ENCODE measurements at places on chromosomes 3 and 15.

GRCh38 chr3:122253581-122253980 is 70.1 kb downstream of the CASR start:
- no peak for DNase-seq

GRCh38 chr3:135090020-135090717 is 295.1 kb downstream of the EPHB1 start:
- no peak for DNase-seq

GRCh38 chr15:57662802-57663201 is 43.7 kb upstream of the POLR2M start:
- DNase-seq = no peak

DNA sequence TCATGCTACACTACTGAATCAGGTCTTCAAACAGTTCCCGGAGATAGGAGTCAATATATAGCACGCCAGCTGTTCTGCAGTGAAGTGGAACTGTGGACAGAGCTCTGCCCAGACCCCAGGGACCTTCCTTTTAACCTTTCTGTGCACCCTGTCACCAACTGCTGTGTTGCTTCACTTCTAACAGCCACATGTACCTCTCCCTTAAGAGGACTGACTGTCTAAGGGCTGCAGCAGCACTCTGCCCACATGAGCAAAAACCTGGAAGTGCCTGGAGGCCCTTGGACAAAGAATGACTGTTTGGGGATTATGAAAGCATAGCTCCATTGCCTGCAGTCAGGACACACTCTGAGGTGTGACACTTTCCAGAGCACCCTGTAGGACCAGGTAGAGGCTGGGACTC is 88.3 kb upstream of the CTNNB1 start:
- DNase-seq = no peak

- DNase-seq = no peak
Observed at GRCh38 chr15:95298729-95299128, 1031.8 kb upstream of the NR2F2 start.

DNA sequence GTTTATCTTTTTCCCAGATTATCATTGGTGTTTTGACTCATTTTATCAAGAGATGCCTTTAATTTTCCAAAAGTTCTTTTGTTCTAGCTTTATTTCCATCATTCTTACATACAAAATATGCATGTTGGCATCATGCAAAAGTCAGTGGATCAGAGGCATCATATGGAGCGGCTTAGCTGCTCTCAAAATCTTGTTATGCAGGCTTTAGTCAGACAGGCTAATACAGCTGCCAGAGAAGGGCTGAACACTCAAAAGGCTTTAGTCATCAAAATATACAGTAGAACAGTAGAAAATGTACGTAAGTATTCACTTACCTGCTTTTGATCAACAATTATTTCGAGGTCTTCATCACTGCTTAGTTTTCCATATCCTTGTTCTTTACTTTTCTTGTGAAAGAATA is 65.5 kb downstream of the PEX5L start:
- no peak for DNase-seq

DNA sequence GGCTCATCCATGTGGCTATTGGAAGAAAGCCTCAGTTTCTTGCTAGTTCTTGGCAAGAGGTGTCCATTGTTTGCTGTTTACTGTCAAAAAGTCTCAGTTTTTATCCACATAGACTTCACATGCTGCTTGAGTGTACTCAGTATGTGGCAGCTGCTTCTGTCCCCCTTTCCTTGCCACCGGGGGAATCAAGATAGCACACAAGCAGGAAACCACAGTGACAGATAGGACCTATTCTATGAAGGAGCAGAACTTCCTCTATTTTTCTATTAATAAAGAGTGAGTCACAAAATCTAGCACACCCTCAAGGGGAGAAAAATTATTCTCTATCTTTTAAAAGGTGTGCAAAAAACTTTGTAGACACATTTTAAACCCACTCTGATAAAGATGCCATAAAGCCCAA is 121.4 kb upstream of the GMNC start:
- DNase-seq = no peak

DNA sequence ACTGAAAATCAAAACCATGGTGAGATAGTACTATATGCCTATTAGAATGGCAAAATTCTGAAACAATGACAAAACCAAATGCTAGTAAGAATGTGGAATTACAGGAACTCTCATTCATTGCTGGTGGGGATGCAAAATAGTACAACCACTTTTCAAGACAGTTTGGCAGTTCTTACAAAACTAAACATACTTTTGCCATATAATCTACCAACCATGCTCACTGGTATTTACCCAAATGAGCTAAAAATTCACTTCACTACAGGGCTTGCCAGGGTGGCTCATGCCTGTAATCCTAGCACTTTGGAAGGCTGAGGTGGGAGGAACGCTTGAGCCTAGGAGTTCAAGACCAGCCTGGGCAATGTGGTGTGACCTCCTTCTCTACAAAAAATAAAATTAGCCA is 40.0 kb downstream of the MYO9A start:
- no peak for DNase-seq

DNA sequence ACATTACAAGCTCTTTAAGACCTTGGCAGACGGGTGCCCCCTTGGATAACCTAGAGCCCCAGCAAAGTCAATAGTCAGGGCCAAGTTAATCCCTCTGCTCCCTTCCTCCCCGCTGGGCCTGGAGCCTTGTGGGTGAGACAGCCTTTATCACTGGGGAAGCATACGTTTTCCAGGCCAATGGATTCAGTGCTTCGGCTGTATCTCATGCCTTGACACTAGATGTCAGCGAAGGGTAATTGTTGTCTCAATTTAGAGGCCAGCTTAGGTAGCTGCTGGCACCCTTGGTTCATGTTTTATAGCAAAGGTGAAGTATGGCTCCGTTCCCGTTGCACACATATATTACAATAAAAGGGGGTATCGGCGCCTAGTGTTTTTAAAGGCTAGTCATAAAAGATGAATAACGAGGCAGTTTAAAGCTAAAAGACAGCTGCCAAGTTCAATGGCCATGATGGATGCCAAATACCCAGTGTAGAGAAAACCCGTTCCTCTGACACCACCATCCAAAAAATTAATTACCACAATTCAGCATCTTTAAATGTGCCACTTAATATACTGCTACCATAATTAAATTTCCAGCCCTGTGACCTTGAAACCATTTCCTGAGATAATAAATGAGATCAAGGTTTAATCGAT is 52.3 kb upstream of the BNIP2 start:
- DNase-seq = no peak

- no peak for DNase-seq
Observed at GRCh38 chr3:175489406-175489805, 630.3 kb downstream of the NAALADL2 start.

- DNase-seq = no peak
Observed at GRCh38 chr3:142285083-142285517, 59.7 kb upstream of the GK5 start.

DNA sequence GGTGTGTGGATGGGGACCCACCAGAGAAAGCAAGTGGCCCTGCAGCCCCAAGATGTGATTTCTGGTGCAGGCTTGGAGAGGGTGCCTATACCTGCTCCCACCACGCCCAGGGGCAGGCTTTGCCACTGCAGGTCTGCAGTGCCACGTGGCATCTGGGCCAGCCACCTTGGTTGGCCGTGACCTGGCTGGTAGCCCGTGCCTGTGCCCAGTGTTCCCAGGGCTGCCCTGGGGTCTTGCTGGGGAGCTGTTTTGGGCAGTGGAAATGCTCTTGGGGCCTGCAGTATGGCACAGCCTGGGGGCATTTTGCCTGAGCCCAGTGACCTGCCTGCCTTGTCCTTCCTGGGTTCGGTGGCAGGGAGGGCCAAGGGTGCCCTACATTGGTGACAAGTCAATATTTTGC is 203.4 kb downstream of the UBE3A start:
- no peak for DNase-seq

GRCh38 chr3:60983906-60984305 is 267.3 kb downstream of the FHIT start:
- DNase-seq = no peak

DNA sequence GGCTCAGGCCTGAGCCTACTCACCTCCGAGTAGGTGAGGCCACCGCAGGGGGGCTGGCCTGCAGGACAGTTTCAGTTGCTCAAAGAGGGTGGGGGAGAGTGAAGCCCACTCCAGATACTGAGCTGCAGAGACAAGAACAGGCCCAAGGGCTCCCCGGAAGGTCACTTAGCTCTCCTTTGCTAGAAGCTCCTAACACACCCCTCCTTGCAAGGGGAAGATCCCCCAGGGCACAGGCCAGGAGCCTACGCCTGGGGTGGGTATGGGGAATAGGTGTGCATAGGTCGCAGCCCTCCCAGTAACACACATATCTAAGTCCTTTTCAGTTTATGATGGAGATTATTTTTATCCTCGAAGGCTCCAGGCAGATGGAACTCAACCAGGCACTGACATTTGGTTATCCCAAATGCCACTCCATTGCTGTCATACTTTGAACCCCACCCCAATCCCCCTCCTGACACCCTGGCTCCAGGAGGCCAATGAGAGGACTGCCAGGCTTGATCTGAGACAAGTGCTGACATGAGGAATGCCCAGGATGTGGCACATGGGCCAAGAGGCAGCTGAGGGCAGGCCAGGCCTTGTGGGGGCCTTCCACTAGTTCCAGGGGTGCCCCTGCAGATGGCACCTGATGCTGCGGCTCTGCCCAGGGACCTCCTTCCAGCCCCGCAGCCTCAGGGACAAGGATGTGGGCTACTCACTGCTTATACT is 1.1 kb upstream of the MUSTN1 start:
- DNase-seq = no peak

- DNase-seq = no peak
Observed at GRCh38 chr3:100106094-100106493, 8.2 kb downstream of the FILIP1L start.

DNA sequence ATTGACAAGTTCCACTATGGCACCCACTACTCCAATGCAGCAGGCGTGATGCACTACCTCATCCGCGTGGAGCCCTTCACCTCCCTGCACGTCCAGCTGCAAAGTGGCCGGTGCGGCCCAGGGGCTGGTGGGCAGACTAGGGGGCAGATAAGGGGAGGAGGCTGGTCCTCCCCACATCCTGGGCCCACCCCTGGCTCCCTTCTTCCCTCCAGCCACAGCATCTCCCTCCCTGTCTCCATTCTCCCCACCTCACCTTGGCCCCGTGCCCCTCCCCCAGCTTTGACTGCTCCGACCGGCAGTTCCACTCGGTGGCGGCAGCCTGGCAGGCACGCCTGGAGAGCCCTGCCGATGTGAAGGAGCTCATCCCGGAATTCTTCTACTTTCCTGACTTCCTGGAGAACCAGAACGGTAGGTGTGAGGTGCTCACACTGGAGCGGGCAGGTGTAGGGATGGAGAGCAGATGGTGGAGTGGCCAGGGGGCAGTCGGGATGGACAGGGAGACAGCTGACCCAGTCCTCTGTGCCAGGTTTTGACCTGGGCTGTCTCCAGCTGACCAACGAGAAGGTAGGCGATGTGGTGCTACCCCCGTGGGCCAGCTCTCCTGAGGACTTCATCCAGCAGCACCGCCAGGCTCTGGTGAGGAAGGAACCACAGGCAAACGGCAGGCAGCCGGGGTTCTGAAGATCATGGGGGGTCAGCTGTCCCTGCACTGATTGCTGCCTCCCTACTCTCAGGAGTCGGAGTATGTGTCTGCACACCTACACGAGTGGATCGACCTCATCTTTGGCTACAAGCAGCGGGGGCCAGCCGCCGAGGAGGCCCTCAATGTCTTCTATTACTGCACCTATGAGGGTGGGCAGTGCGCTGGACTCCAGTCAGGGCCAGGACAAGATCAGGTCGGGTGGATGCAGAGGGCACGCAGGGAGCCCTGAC is 26.0 kb downstream of the NBEAL2 start:
- DNase-seq = no peak

DNA sequence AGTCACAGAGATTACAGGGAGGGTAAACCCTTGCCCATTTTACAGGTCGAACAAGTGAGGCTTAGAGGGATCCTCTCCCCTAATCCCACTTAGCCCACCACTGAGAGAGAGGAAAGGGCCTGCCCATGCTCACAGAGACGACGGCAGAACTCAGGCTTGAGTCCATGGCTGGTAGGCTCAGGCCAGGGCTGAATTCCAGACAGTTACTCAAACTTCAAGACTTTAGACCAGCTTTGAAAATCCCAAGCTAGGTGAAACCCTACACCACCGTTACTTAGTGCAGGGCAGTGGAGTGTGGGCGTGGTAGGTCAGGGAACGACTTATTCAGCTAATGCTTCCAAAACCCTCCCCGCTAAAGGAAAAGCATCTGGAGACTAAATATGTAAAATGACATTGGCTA is 16.4 kb downstream of the GRIP2 start:
- DNase-seq = no peak

GRCh38 chr15:90020021-90020735 is 19.1 kb downstream of the ZNF710 start:
- DNase-seq = no peak

- DNase-seq = no peak
Observed at GRCh38 chr15:77599899-77600298, 32.8 kb downstream of the LINGO1 start.

- no peak for DNase-seq
Observed at GRCh38 chr3:133038731-133039375, 662 bp downstream of the TMEM108 start.

DNA sequence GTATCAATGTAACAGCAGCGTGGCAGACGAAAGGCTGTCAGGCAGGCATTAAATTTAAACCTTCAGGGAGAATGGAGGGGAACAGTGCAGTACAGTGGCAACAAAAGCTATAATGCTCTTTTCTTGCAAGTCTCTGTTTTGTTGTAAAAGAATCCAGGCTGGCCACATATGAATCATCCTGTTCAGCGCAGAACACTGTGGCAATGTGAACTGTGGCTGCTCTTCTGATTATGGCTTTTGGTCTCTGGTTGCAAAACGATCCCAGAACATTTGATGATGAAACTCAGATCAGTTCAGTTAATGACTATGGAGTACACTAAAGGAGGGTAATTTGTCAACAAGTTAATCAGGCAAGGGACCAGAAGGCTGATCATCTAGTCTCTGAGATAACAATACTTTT is 219.7 kb upstream of the SGO1 start:
- no peak for DNase-seq

DNA sequence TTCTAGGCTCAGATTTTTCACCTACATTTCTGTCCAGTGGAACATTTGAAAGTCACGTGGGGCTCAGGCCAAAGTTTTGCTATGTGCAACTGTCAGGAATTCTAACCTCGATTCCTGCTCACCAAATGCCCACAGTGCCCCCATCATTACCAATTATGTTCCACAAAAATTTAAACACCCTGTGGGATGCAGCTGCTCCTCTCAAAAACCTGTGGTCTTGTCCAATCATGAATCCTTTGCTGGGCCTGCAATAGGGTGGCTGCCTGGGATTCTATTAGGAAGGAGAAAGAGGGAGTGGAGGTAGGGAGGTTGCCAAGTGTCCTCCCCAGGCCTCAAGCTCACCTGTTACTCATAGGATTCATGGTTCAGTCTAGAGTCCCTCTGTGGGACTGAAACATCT is 68.1 kb downstream of the RHCG start:
- no peak for DNase-seq

DNA sequence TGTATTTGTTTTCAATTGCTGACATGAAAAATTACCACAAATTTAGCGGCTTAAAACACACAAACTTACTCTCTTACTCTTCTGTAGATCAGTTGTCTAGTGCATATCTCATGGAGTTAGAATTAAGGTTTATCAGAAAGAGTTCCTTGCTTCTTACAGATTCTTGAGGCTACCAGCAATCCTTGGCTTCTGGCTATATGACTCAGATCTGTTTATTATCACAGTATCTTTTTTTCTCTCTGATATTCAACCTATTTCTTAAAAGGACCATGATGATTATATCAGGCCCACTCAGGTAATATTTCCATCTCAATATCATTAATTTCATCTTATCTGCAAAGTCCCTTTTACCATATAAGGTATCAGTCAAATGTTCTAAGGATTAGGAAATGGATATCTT is 263.5 kb upstream of the BCHE start:
- DNase-seq = no peak
